ENCODE measurements at places on chromosomes 13 and 19. TPM values are rescaled to one million over a fixed set of nuclear protein-coding genes. Genes with fewer than 3 reads are reported as not detected.

Gene CCDC70
- total RNA-seq = not detected

GRCh38 chr19:30425885-30426838 lies 54.0 kb downstream of the ZNF536 start:
- DNase-seq = no peak

GRCh38 chr13:95197548-95197947 lies 103.7 kb downstream of the ABCC4 start:
- DNase-seq = no peak

- DNase-seq = no peak
These were observed 21.0 kb downstream of the COMP start for GRCh38 chr19:18769989-18770528.

DNA sequence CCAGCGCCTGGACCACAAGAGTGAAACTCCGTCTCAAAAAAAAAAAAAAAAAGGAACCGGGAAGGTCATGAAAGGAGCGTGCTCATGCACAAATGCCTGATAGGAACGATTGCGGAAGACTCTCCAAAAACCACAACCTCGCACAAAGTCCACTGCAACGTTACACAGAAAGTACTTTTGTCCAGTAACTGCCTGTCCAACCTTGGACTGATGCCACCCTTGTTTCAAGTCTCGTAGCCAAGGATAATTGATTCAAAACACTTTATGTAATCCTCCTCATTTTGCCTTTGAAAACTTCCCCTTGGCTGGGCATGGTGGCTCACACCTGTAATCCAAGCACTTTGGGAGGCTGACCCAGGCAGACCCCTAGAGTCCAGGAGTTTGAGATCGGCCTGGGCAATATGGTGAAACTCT lies 13.7 kb downstream of the LGALS7 start:
- DNase-seq = no peak
